ENCODE measurements at places on chromosomes 2 and 18.

GRCh38 chr2:38409156-38410102 lies 32.4 kb upstream of the ATL2 start:
- DNase-seq = no peak

DNA sequence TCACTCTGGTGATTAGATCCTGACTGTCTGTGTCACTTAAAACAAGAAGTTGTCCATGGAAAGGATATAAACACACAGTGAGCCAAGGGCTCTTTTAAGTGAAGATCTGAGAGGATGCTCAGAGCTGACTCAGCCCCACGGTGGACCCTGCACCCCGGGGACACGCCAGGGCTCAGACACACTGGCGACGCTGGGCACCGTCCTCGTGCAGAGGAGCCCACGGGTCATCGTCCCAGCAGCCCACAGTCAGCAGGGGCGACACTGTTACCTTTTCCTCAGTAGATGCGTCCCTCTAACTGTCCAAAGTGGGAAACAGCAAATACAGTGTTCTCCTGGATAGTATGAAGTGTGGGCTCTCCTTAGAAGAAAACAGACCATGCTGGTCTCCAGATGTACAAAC lies 225.6 kb downstream of the HDAC4 start:
- no peak for DNase-seq

GRCh38 chr18:32899819-32900218 lies 127.0 kb upstream of the KLHL14 start:
- no peak for DNase-seq

DNA sequence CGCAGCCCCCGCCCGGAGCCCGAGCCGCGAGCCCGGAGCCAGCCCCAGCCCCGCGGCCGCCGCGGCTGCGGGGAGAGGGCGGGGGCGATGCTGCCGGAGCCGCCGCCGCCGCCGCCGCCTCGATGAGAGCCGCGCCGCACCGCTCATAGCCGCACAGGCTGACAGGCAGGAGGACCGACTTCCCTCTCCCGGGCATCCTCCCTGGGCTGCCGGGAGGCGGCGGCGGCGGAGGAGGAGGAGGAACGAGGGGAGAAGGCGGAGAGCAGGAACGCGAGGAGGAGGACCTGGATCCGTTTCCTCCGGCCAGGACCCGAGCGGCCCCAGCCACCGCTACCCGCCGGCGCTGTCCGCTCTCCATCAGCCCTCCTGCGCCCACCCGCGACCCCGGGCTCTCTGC lies 370 bp downstream of the KLHL29 start:
- no peak for DNase-seq

- DNase-seq = no peak
Observed at GRCh38 chr2:106536490-106536889, 49.3 kb downstream of the CD8B2 start.

Measured in NCI-H1930 (cell line).